Mucosa of gallbladder (tissue), 1 donor: ENCODE measurements at places on chromosomes 7 and 10. TPM values are rescaled to one million over a fixed set of nuclear protein-coding genes. Genes with fewer than 3 reads are reported as not detected.

The AKR1C3 gene
- total RNA-seq = 553 TPM

The BTBD16 gene
- 1.2 TPM for total RNA-seq

The R3HCC1L gene
- 15.8 TPM for total RNA-seq

GRCh38 chr10:131980761-131981428 lies 828 bp downstream of the BNIP3 start:
- DNase-seq = no peak

The PCDH15 gene
- total RNA-seq = not detected

The C10orf71 gene
- total RNA-seq = not detected

The ASB4 gene
- 0.09 TPM for total RNA-seq

The SLC25A28 gene
- total RNA-seq = 42.0 TPM

GRCh38 chr7:65978891-65979582 lies 3.0 kb downstream of the GUSB start:
- DNase-seq = no peak

- peak; percentile 26 for DNase-seq
Observed at GRCh38 chr10:78401624-78402367, 368.1 kb downstream of the RPS24 start.

- no peak for DNase-seq
Observed at GRCh38 chr10:85847085-85847484, 519.5 kb downstream of the GRID1 start.

DNA sequence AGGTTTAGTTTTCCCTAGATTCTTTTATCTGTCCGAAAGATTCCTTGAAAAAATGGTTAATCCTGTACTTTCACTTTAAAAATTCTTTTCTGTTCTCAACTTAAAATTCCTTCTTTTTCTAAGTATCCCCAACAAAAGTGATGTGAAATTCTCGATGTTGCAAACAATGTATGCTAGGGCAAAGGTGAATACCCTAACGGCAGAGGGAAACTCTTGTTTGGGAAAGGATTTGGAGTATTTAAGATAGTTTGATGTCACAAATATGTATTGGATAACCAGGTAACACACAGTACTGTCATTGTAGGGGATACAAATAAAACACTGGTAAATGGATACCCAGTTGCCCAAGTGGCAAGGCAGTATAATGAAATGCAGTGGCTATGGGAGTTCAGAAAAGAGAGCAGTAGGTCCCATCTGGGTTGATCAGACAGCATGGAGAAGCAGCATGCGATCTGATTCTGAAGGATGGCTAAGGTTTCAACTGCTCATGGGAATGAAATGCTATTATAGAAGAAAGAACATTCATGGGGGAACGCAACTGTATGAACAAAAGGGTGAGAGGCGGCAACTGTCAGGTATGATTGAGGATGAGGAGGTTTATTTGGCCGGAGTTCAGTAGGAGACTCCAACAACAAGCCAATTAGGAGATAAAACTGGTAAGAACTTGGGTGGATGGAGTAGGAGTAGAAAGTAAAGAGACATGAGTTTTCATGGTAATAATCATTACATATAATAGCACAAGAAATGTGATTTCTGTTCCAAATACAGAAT lies 3.2 kb upstream of the EPC1 start:
- DNase-seq = no peak

GRCh38 chr7:29146888-29147609 lies 712 bp upstream of the CPVL start:
- no peak for DNase-seq

The DOCK1 gene
- total RNA-seq = 44.9 TPM

DNA sequence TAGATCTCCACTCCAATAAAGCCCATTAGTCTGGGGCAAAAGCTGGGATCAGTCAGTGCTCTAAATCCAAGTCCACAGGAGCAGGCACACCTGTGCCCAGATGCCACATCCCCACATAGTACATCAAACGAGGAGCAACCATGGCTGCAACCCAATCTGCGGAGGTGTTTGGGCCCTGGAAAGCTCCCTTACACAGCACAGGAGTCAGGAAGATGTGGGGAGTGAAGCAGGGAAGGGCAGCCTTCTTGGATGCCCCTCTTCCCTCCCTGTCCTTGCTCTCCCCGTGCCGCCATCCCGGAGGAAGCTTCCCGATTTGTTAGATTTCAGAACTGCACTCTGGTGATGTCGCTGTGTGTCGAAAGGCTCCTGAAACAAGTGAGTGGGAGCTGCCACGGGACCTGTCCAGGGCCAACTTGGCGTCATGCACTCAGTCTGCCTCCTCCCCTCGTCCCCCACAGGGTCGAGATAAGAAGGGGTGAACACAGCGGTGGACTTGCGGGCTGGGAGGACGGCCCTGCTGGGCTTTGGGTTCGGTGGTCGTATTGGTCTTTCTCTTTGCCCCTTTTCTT lies 230.6 kb upstream of the GRB10 start:
- no peak for DNase-seq

The RP9 gene
- total RNA-seq = 9.2 TPM

DNA sequence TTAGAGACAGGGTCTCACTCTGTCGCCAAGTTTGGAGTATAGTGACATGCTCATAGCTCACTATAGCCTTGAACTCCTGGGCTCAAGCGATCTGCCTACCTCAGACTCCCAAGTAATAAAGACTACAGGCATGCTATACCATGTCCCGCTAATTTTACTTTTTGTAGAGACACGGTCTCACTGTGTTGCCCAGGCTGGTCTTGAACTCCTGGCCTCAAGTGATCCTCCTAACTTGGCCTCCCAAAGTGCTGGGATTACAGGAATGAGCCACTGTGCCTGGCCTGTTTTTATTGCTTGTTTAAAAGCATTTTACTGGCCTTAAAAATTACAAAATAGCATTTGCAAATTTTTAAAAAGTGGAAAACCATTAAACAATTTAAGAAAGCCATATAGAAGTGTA lies 135.0 kb downstream of the JAZF1 start:
- DNase-seq = no peak

The TPK1 gene
- total RNA-seq = 4.7 TPM

The GPR15LG gene
- 0.32 TPM for total RNA-seq

The HMX3 gene
- total RNA-seq = 1.6 TPM

DNA sequence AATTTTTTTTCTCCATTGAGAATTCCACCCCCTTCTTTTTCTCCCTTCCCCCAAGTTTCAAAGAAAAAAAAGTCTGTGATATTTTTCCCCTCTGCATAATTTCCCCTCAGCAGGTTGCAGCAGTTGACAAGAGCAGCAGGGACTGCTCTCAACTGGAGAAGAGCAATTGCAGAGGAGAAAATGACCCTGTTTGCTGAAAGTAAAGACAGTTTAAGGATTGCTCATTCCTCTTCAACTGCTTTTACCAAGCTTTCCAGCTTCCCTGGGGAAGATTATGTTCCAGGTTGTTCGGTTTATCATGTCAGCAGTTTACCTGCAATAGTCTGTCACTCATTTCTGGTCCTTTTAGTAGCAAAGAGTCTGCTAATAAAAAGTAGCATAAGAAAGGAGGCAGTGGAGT lies 16.2 kb downstream of the AGK start:
- no peak for DNase-seq

The SLC29A4 gene
- 6.0 TPM for total RNA-seq

The DMBT1 gene
- total RNA-seq = 5.4 TPM

GRCh38 chr10:75127471-75127870 lies 16.0 kb downstream of the SAMD8 start:
- DNase-seq = no peak

DNA sequence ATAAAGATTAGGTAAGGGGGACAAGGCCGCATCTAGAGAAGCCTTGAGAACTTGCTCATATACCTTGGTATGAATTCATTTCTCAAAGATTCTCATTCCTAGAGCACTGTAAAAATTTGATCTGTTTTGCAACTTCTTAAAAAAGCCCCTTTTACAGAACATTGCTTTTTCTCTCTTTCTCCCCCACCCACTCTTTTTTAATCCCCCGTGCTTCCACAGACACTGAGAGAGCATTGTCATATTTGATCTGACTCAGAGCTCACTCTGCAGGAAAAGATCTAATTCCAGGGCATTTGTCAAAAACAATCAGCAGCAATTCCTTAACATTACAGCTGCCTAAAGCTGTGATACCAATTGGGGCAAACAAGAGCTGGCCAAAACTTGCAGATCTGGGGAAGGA lies 92.0 kb downstream of the ARHGAP22 start:
- no peak for DNase-seq

DNA sequence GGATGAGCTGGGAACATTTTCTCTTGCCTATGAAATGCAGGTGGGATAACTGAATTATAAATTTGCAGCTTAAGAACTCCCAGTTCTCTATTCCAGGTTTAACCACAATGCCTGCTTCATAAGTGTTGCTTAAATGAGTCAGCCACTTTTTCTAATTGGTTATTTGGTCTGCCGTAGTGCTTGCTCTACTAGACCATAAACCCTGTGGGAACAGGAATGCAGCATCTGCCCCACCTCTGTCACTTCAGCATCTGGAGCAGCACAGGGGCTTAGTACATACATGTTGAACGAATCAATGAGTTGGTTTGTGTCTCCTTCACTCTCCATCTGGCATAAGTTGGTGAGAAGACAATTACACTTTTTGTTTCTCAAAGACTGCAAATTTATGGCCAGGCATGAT lies 95.2 kb upstream of the PTER start:
- DNase-seq = no peak

The RARRES2 gene
- total RNA-seq = 143 TPM

GRCh38 chr7:12722136-12722535 lies 34.7 kb downstream of the ARL4A start:
- no peak for DNase-seq

DNA sequence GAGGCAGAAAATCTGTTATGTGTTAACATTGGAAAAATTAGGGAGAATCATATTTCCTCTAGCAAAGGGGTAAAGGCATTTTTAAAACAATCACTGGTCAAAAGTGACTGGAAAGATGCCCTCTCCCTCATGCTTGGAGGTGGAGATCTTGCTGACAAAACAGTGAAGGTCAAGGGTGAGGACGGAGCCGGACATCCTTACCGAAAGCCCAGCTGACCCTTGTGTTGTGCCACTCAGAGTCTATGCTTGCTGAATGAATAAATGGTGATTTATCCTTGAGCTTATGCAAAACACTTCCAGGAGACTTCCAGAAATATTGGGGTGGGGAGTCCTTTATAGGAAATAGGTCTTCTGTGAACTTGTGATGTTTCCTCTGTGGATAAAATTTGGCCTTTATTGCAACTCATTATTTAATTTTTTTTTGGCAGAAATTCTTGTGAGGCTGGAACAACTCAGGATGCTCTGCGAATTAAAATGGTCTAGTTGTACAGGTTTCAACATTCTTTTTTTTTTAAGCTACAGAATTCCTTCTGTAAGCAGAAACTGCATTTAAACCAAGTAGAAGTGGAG lies 28.3 kb upstream of the ELMO1 start:
- DNase-seq = no peak

- no peak for DNase-seq
Observed at GRCh38 chr10:122587098-122587760, 26.7 kb downstream of the DMBT1 start.

DNA sequence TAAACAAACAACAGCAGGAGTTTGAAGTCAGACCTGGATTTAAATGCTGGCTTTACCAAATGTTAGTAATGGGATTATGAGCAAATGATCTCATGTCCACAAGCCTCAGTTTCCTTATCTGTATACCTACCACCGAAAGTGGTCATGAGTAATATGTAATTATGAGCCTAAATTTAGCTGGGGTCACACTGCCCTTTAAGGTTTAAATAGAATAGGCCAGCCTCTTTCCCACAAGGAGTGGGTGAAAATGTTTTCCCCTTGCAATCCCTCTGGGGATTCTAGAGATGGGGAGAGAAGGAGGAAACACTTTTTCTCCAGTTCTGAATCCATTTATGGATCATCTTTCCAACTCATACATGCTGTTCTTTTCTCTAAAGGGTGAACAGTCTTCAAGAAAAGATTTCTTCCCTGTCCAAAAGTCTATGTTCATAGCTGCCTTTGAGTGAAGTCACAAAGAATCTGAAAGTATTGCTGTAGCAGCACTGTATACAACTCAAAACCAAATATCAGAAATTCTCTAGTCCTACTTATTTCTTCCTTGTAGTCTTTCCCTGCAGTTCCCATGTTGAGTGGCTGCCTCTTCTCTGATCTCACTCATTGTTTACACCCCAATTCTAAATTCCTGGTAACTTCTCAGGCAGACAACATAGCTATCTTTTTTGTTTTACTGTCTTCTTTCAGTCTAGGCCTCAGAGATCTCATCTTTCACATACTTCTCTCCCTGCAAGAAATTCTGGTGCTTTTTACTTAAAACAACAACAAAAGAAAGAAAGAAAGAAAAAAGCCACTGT lies 7.4 kb upstream of the TSPAN12 start:
- DNase-seq = no peak

The BICC1 gene
- 5.1 TPM for total RNA-seq

DNA sequence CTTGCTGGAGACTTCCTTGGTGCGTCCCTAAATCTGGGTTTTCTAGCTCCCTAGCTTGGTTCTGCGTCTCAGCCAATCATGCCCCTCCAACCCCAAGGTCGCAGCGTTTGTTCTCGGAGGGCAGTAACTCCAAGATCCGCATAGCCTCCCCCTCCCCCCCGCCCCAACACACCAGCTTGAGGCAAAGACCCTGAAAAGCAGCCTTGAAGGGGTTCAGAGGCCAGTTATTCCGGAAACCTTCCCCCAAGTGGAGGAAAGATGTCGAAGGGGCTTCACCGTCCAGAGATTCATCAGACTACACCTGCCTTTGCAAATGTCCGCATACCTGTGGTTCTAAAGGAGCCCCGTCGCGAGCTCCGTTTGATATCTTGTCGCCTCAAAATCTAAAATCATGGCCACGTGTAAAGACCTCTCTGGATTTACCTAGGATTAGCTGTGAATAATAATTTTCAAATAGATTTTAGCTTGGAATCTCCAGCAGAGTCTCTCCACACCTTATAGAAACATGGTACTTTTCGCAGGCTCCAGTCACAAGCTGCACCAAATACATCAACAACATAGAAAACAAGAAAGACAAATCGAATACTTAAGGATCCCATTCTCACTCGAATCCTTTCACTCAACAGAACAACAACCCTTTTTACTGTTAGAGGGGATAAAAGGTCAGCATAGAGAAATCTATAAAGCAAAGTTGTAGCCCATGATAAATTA lies 7.9 kb downstream of the DLX6 start:
- no peak for DNase-seq

DNA sequence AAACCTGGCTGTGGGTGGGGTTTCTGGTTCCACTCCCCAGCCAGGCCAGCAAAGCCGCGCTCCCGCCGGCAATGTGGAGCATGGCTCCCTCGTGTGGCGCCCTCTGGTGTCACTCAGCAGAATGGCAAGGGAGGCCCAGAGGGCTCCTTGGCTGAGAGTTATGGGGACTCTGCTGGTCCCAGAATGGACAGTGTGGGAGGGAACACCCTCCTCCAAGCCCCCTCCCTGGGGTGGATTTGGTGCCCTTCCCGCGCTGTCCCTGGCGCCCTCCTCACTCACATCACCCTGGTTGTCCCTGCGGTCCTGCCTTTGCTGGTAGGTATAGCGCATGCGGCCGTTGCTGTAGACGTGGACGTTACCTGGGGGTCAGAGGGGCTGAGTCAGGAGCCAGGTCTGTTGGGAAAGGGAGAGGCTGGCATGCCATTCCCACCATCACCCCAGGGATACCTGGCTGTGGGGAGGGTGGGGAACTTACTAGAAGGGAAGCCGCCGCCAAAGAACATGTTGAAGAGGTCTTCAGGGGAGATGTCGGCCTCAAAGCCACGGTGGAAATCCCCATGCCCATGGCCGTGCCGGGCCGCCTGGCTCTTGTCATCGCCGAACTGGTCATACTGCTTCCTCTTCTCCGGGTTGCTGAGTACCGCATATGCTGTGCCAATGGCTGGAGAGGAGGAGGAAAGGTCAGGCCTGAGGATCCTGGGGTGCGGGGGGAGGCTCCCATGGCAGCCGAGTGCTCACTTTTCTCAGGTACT lies 14.0 kb downstream of the DNAJB12 start:
- DNase-seq = no peak

GRCh38 chr7:794671-795329 lies 37.5 kb upstream of the SUN1 start:
- DNase-seq = no peak

The IFIT2 gene
- total RNA-seq = 11.8 TPM
